ENCODE measurements at places on chromosomes 4 and X.

- DNase-seq: no peak
Measured at GRCh38 chr4:181796502-181796901, 446.7 kb upstream of the TENM3 start.

- DNase-seq: no peak
Measured at GRCh38 chr4:149141391-149141790, 674.3 kb downstream of the IQCM start.

DNA sequence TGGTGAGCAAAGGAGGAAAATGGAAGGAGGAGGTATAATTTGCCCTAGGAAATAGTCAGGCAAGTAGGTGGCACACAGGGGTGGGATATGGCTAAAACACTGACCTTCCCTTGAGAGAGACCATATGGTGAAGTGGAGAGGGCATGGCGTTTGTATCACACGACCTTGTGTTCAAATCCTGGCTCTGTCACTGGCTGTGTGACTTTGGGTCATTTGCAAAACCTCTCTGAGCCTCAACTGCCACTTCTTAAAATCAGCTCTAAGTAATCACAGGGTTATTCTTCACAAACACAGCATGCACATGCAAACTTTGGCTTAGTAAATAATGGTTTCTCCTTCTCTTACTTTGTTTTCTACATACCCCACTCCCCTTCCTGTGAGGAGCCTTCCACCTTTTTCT lies 8.7 kb downstream of the PDGFRA start:
- DNase-seq: no peak

DNA sequence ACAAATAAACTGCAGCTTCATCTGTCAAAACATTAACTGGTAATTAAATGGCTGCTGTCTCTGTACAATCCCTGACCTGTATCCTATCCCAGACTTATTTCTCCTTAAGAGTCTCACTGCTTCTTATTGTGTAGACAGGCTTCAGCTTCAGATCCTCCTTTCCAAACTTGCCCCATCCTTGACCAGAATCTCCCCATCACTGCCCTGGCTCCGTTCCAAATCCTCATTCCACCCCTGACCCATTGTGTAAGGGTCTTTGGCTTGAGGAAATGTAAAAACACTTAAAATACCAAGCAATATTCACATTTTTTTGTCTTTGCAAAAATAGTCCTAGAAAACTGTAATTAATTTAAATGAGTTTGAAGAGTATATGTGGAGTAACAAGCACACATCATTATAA lies 152.6 kb upstream of the VEGFC start:
- no peak for DNase-seq

DNA sequence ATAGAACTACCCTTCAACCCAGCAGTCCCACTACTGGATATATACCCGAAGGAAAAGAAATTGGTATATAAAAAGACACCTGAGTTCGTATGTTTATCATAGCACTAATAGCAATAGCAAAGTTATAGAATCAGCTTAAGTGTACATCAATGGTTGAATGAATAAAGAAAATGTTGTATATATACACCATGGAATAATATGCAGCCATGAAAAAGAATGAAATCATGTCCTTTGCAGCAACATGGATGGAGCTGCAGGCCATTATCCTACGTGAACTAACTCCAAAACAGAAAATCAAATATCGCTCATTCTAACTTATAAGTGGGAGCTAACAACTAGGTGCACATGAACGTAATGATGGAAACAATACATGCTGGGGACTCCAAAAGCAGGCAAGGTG lies 143.5 kb upstream of the GK2 start:
- DNase-seq: no peak

GRCh38 chr4:162560073-162560472 lies 396.3 kb upstream of the FSTL5 start:
- DNase-seq: no peak

DNA sequence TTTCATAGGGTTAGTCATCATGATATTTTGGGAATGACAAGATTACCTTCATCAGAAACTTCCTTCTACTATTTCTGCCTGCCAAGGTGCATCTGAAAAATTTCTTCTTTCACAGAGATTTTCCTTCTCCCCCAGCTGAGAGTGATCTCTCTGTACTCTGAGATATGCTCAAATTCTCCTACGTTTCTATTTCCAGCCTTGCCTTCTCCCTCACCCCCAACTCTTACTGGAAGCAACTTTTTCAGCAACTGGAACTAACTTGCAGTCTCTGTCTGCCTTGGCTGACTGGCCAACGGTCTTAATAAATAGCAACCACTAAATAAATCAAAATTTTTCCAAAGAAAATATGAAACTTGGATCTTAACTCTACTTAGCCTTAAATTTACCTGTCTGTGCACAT lies 122.3 kb downstream of the MAML3 start:
- no peak for DNase-seq

GRCh38 chr4:25928379-25929297 lies 14.6 kb downstream of the SMIM20 start:
- peak; percentile 34 for DNase-seq

GRCh38 chr4:145307763-145308430 lies 127.5 kb upstream of the OTUD4 start:
- DNase-seq: no peak

- DNase-seq: peak; percentile 67
Measured at GRCh38 chr4:13544606-13545393, 492 bp upstream of the NKX3-2 start.

DNA sequence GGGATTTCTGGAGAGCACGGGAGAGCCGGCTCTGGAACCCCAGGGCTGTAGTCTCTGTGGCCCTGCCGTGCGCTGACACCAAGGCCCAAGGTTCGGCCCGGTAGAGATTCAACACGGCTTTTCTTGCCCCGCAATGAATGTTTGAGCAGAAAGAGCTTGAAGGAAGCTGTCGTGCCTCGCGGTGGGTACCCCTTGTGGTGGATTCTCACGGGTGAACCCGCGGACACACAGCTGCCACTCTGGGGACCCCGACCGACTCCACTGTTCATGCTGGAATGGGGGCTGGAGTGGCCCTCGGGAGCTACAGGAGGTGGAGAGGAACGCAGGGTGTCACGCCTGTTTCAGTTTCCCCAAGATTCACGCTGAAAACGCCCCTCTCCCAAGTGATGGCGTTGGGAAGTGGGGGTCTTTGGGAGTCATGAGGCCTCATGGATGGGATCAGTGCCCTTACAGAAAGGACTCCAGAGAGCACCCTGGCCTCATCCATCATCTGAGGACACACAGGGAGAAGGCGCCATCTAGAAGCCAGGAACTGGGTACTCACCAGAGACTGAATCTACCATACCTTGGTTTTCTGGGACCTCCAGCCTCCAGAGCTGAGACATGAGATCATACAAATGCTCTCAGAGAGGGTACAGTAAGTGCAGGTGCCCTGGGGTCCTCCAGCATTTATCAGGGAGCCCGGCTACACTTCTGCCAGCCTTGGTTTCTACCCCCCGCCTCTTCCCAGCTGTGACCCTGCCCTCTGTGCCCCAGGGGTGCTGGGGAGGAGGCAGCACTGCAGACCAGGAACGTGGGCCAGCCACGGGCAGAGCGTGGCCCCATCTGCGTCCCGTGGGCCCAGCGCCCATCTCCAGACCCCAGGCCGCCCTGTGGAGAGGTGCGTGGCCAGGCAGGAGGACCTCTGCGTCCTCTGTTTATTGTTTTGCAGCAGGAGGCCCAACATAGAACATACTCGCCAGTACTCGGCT lies 6.4 kb downstream of the SLC25A6 start:
- DNase-seq: no peak

DNA sequence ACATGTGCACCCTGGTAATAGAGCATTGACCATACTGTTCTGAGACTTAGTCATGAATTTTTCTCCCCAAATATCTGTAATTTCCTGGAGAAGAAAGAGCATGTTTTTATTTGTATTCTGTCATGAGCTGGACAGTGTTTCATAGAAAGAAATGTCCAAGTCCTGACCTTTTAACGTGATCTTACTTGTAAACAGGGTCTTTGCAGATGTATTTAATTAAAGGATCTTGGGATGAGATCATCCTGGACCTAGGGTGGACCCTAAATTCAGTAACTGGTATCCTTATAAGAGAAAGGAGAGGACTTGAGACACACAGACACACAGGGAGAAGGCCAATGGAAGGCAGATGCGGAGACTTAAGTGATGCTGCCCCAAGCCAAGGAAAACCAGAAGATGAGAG lies 3.6 kb downstream of the ADGRA3 start:
- no peak for DNase-seq

DNA sequence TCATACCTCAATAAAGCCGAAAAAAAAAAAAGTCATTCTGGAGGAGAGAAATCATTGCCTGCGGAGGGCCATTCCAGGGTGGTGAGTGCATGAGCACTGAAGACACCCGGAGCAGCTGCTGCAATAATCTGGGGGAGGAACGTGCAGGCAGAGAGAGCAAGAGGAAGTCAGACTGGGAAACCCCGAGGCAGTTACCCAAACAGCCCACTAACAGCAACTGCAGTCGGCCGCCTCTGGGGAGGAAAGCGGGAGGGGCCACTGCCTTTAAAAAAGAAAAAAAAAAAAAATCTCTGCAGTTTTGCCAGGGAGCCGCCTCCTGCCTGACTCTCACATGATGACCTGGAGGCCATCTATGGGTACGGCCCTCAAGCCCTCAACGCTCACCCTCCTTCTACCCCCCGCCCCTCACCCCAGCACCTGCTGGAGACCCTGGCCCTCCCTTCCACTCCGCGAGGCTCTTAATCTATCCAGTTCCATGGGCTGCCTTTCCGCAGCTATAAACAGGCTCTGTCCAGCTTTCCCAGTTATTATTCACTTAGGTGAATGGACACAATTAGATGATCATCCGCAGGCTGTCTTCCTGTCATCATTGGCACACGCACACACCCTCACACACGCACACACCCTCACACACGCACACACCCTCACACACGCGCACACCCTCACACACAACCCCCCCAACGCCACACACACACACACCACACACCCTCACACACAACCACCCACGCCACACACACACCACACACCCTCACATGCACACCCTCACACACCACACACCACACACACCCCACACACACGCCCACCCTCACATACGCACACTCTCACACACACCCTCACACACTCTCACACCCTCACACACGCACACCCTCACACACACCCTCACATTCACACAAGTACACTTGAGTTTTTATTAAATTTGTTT lies 3.4 kb upstream of the AVPR2 start:
- no peak for DNase-seq

DNA sequence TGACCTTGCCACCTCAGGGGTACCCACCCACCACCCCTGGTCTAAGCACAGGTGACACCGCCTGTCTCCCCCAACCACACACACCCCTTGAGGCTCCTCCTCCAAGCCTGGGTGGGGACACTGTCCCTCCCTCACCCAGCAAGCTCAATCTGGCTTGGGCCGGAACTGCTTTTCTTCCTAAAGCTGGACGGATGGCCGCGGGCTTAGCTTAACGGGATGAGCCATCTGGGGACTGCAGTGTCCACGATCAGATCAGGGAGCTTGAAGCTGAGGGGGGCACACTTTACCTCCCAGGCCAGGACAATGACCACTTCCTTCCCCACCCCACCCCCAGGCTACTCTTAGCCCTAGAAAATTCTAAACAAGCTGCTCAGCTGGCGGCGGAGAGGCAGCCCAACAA lies 1.0 kb upstream of the SLC6A8 start:
- DNase-seq: no peak

- DNase-seq: no peak
Measured at GRCh38 chrX:38896724-38897298, 95.6 kb downstream of the MID1IP1 start.

GRCh38 chr4:182447767-182448280 lies 204.6 kb downstream of the TENM3 start:
- DNase-seq: no peak

- no peak for DNase-seq
Measured at GRCh38 chr4:184895012-184895695, 69.4 kb upstream of the ACSL1 start.

- DNase-seq: no peak
Measured at GRCh38 chr4:169986369-169986768, 39.8 kb downstream of the MFAP3L start.

DNA sequence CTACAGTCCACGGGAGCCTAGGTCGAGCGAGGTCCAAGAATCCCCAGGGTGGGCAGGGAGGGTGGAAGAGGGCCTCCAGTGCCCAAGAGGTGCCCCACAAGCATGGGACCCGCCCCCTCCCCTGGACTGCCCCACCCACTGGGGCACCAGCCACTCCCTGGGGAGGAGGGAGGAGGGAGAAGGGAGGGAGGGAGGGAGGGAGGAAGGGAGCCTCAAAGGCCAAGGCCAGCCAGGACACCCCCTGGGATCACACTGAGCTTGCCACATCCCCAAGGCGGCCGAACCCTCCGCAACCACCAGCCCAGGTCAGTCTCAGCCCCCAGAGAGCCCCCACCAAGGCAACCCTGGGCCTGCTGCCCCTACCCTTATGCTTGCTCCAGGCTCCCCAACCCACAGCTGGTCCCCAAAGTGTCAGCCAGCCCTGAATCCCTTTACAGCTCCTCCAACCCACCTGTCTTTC lies at the start of gene GATA1:
Gene GATA1, plus strand, starts transcription at position 250 of the 460 bp plus-strand sequence. CDS start 4,520 bp downstream, outside the sequence.
- DNase-seq: no peak

GRCh38 chr4:155377276-155377675 lies 511 bp upstream of the MAP9 start:
- no peak for DNase-seq

GRCh38 chr4:174595141-174595929 lies 73.0 kb upstream of the HPGD start:
- no peak for DNase-seq

- DNase-seq: peak; percentile 34
Measured at GRCh38 chrX:17021851-17022604, 75.6 kb downstream of the REPS2 start.

- DNase-seq: no peak
Measured at GRCh38 chr4:39636531-39637184, 2.0 kb downstream of the SMIM14 start.

DNA sequence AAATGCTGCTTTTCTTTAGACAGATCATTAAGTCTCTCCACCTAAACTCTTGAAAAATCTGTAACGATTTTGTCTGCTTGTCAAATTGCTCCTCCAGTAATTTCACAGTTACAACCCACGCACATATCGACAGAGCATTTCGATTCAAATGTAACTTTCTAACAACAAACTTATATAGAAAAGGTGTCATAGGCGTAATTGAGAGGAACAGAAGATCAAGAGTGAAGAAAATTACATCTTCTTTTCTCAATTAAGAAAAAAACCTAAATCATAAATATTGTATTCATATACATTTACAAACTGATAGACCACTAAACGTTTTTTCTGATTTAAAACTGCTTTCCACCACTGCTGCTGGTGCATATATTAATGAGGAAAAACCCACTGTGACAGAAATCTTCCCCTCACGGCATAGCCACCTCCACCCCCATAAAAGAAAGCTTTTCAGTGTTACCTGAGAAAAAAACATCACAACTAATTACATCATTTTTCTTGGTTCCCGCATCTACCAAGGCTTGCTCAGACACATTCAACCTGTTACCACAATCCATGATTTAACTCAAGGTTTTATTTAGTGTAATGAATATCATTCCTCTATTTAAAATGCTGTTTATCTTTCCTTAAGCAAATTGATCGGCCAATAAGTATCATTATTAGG lies 1.9 kb downstream of the GPM6A start:
- DNase-seq: no peak

- no peak for DNase-seq
Measured at GRCh38 chr4:71240094-71240493, 98.7 kb upstream of the SLC4A4 start.

- no peak for DNase-seq
Measured at GRCh38 chrX:23896981-23897380, 10.8 kb downstream of the APOO start.
